ENCODE measurements at places on chromosomes 5 and 9.

DNA sequence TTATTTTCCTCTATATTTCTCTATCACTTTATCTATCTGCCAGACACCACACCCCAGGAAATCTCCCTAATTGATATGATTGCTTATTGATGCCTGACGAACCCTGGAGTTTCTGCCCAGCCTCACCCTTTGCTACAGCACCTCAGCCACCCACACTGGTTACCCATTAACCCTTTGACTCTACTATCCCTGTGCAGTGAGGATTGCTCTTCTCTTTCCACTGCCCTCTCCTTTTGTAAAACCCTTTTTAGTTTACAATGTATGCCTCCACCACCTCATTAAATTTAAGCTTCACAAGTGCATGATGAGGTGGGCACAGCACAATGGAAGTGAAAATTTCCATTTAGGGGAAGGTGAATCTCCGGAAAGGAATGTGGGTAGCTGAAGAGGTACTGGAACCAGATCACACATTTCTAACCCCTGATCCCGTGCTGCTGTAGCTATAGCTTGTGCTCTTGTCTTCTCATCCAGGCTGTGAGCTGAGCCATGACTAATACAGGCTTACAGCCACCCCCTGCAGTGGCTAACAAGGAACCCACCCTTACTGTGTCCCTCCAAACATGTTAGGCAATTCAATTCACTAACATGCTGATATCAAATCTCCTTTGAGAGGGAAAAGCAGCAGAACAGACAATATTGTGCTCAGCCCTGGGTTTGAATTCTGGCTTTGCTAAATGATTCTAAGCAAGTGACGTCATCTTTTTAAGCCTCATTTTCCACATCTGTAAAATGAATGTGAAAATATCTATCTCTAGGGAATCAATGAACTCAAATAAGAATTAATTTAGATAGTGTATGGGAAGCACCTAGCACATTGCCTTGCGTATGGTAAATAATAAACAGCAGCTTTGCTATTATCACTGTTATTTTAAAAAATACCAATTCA is 186.9 kb upstream of the TRIM32 start:
- no peak for DNase-seq

- peak; percentile 5 for DNase-seq
Observed at GRCh38 chr9:125889476-125890419, 142.6 kb downstream of the PBX3 start.

DNA sequence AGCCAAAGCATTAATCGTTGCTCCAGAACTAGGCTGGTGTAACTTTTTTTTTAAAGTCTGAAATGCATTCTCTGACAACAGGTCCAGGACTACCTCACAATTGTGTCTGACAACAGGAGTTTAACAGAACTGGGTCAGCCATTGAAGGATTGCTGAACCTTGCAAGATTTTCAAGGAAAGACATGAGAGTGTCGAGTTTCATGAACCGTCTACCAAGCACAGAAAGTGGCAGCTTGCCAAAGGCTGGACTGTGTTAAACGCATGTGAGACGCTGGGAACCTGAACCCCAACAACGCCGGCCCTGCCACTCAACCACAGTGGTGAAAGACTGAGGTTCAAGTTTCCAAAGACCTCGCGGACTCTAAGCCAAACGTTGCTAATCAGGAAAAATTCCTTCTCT is 79.1 kb downstream of the LHFPL2 start:
- DNase-seq = no peak

DNA sequence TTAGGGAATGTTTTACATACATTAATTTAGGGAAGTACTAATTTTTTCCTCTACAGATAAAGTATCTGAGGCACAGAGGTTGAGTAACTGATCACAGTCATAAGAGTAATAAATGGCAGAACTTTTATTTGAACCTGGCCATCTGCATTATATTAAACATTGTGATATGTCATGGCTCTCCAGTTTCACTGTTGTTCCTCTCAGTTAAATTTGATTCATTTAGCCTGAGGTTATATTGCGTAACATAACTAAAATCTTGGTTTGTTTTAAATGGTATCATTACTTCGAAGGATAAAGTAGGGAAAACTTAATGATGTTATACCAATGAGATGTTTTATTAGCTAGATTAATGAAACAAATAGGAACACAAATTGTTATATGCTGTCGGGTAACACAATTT is 284.4 kb downstream of the KDM4C start:
- no peak for DNase-seq

- no peak for DNase-seq
Observed at GRCh38 chr5:132093271-132093670, 19.7 kb downstream of the CSF2 start.

DNA sequence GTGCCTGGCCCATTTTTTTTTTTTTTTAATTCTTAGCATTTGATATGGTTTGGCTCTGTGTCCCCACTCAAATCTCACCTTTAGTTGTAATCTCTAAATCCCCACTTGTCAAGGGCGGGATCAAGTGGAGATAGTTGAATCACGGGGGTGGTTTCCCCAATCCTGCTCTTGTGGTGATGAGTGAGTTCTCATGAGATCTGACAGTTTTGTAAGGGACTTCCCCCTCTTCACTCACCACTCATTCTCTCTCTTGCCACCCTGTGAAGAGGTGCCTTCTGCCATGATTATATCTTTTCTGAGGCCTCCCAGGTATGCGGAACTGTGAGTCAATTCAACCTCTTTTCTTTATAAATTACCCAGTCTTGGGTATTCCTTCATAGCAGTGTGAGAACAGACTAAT is 27.2 kb downstream of the NDUFAF2 start:
- DNase-seq = peak; percentile 3

GRCh38 chr5:150485693-150486401 is 22.1 kb upstream of the NDST1 start:
- DNase-seq = peak; percentile 6

- no peak for DNase-seq
Observed at GRCh38 chr9:1554081-1555035, 460.8 kb upstream of the SMARCA2 start.

GRCh38 chr9:128208386-128208785 is 5.2 kb downstream of the DNM1 start:
- DNase-seq = no peak

- DNase-seq = no peak
Observed at GRCh38 chr5:137146402-137146890, 352.7 kb downstream of the SPOCK1 start.

DNA sequence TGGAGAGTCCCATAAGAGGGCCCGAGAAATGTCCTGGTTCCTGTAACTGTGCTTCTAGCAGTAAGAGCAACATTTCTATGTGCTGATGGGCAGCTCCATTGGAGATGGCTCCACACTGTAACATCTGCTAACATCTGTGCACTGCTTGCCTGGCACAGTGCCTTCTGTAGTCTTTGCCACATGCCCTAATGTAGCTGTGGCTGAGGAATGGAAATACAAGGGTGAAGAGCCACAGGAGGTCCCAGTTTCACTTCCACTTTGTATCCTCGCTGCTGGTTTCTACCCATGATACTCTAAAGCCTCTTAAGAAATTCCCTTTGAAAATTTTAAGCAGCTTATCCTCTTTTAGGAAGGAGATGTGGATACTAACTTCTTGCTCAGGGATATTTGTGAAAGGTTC is 97.4 kb downstream of the HOMER1 start:
- DNase-seq = no peak

- no peak for DNase-seq
Observed at GRCh38 chr5:150066901-150067396, 19.4 kb downstream of the CSF1R start.

- no peak for DNase-seq
Observed at GRCh38 chr9:128245421-128246151, 30.2 kb downstream of the GOLGA2 start.

DNA sequence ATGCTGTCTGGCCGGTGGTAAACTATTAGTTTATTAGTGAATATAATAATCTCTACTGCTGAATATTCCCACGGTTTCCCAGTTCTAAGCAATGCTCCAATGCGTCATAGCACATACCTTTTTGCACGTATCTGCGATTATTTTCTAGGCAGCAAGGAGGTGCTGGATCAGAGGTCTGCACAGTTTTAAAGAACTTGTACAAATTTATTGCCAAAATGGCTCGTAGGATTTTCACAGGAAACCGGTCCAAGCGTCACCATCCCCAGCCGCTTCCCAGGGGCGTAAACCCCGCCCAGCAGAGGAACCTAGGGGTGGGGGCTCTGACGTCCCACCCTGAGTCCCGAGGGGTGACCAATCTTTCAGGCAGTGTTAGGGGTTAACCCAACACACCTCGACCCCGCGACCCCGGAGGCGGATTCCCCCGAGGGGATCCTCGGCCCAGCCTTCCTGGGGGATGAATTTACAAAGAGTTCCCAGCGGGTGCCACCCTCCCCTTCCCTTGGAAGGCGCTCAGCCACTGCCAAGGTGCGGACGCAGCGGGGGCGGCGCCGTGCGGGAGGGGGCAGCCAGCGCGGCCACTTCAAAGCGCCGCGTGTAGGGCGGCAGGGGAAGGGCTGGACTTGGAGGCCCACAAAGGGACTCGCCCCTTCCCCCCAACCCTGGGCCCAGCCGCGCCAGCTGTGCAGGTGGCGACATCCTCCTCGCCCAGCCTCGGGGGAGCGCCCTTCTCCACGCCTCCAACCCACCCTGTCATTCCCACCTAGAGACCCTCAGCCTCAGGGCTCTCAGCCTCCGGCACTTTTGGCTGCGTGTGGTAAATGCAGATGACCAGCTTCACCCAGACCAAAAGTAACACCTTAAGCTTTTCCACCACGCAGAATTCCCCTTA is 43.5 kb upstream of the TCF7 start:
- no peak for DNase-seq

DNA sequence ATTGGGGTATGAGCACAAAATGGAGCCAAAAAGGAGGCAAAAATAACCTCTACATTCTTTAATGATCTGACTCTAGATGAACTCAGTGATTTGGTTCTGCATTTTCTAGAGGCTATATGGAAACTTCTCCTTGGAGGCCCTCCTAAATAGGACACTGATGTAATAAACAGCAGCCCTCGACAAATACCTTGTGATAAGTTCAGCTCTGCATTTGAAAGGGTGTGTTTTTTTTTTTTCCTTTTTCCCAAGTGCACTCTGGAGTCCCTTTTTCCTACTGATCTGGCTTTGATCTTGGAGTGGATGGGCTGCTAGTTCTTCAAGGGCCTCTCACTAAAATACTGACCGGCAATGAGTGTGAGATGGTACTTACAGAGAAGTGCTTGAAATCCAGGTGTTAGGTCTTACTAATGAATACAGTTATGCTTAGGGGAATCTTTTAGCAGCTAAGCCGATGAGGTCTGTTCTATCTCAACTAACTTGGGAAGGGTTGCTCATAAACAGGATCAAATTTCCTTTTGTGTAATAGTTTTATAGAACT is 161.7 kb downstream of the MAST4 start:
- DNase-seq = no peak

DNA sequence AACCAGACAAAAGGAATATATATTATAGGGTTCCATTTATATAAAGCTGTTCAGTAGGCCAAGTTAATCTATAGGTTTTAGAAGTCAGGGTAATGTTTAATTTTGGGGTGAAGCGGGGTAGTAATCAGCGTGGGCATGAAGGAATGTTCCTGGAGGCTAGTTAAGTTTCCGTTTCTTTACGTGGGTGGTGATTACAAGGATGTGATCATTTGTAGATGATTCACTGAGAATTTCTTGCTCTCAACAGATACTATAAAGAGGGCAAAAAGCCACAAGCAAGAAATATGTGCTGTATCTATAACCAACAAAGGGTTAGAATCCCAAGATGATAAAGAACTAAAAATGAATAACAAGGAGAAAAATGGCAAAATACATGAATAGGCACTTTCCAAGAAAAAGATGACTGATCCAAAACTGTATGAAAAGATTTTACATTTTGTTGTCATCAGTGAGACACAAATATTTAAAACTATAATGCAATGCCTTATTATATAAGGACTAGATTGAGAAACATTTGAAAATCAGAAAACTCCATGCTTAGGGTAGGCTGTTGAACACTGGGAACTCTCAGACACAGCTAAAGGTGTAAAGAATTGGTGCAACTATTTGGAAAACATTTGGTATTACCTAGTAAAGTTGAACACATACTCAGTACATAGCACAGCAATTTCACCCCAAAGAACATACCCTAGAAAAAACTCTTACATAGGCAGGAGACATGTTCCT is 224.3 kb upstream of the S1PR3 start:
- no peak for DNase-seq

- no peak for DNase-seq
Observed at GRCh38 chr9:135910216-135910615, 2.9 kb upstream of the CAMSAP1 start.

- DNase-seq = no peak
Observed at GRCh38 chr9:116100711-116101121, 52.9 kb upstream of the PAPPA start.

- no peak for DNase-seq
Observed at GRCh38 chr5:146016764-146017484, 80.5 kb downstream of the SH3RF2 start.

DNA sequence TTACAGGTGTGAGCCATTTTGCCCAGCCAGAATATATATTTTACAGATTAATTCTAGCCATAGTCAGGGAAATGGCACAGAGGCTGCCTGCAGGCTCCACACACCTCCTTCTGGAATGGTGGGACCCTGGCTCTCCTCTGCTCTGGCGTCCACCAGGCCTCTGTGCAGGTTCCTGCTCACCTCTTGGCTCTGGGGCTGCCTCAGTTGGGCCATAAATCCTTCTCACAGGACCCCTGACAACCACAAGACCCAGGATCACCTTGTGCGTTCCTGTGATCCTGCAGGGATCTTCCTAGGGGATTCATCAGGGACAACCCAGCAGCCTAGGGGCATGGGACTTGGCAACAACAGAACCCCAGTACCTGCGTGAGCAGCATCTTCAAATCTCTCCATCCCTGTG is 93.0 kb upstream of the FSTL4 start:
- no peak for DNase-seq

DNA sequence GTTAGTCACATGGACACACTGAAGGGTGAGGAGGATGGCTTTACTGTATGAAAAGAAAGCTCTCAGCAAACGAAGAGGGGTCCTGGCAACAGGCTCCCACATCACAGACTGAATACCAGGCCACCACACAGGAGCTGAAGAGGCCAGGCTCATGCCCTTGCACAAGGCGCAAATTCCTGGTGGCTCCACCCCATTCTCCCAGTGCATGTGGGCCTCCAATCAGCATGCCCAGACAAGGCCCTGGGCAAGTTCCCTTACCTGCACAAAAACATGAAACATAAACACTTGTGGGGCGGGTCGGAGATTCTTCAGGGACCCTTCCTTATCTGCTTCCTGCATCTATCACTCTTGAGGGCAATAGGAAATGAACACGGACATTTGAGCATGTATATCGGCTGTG is 935.8 kb upstream of the EDIL3 start:
- no peak for DNase-seq

DNA sequence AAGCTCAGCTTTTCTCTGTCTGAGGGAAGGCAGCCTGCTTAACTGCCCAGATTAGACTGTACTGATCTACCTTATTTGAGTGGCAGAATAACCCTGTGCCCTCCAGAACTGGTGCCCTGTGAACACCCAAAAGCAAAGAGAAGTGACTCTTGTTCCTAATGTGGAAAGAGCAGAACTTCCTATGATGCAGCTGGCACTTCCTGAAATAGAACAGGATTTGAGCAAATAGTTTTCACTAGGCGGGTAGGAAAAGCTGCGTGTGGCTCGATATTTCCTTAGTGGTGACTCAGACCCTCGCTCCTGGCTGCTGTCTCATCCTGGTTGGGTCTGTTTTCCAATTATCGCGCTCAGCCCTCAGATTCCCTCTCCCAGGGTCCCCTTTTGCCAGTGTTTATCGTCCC is 89.9 kb downstream of the SH3TC2 start:
- no peak for DNase-seq

- DNase-seq = no peak
Observed at GRCh38 chr5:133234911-133235310, 183.1 kb downstream of the HSPA4 start.
